ENCODE measurements at places on chromosomes 6 and 20.

GRCh38 chr20:45672765-45673164 lies 2.7 kb upstream of the WFDC11 start:
- H3K4me1 ChIP-seq = no peaks in the 10 kb centered on the region
- no peaks in the 10 kb centered on the region for H3K36me3 ChIP-seq
- DNase-seq = no peak

DNA sequence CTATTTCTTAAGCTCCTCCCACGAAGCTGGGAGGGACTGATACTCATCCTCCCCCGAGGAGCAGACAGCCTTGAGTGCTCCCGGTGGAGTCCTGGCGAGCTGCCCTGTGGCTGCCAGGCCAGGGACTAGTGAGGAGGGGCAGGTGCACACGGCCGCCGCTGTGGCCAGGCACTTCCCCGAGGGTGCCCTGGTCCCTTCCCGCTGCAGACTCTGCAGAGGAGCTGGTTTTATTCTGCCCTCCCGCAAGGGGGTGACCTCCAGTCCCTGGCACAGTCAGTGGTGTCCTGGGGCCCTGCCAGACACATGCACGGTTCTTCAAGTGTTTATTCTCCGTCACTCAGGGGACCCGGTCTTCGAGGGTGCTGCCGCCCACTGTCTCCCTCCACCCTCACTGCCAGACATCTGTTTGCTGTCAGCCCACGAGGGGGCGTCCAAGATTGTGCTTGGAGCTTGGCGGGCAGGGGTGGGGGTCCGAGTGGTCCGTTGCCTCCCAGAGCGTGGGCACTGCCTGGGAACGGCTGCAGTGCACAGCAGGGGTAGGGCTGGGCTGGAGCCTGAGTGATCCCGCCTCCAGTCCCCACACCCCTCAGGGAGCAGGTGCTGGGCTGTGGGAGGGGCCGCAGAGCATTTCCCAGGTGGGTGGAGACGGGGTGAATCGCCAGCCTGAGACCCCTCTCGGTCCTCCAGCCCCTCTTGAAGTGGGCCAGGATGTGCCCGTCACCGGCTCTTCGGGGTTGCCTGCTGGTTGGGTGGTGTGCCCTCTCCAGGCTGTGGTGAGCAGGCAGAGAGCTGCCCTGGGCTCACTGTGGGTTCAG lies 3.1 kb upstream of the CABLES2 start:
- no peaks in the 10 kb centered on the region for H3K36me3 ChIP-seq
- peak; percentile 40 for DNase-seq
- peaks cover 29% of the 10 kb centered on the region for H3K4me1 ChIP-seq

GRCh38 chr6:25448965-25449538 lies 169.9 kb downstream of the CARMIL1 start:
- H3K4me3 ChIP-seq = no peak overlapping the region
- no peak for DNase-seq
- H3K27ac ChIP-seq = no peak overlapping the region

- no peaks in the 10 kb centered on the region for H3K4me1 ChIP-seq
- peaks cover 12% of the 10 kb centered on the region for H3K27me3 ChIP-seq
- H3K36me3 ChIP-seq = no peaks in the 10 kb centered on the region
- H3K4me3 ChIP-seq = no peak overlapping the region
- DNase-seq = no peak
- H3K27ac ChIP-seq = no peak overlapping the region
Measured at GRCh38 chr20:717271-717670, 41.7 kb upstream of the SCRT2 start.

DNA sequence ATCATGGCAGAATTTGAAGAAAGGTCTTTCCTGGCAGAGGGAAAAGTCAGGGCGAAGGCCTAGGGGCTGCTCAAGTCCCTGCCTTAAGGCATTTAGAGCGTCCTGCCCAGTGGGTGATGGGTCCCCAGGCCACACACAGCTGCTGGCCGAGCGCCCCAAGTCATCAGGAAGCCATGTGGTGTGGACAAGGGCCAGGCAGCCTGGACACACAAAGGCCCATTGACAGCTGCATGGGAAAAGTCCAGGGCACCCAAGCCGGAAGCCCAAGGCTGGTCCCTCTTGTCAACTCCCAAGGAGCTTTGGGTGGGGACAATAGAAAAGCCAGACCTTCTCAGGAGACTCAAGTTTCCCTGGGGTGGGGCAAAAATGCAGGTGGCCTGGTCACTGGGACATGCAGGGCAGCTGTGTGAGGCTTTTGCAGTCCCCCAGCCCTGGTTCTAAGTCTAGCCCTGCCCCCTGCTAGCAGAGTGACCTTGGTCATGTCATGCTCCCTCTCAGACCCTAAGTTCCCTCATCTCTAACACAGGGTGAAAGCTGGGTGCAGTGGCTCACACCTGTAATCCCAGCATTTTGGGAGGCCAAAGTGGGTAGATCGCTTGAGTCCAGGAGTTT lies 44.3 kb upstream of the PTGIS start:
- H3K27me3 ChIP-seq = no peaks in the 10 kb centered on the region
- peaks cover 8% of the 10 kb centered on the region for H3K36me3 ChIP-seq
- peaks cover 31% of the 10 kb centered on the region for H3K4me1 ChIP-seq
- H3K4me3 ChIP-seq = no peak overlapping the region
- H3K27ac ChIP-seq = no peak overlapping the region

- no peaks in the 10 kb centered on the region for H3K4me1 ChIP-seq
- no peaks in the 10 kb centered on the region for H3K36me3 ChIP-seq
- no peak overlapping the region for H3K27ac ChIP-seq
- peaks cover 1% of the 10 kb centered on the region for H3K27me3 ChIP-seq
Measured at GRCh38 chr6:154520280-154520679, 9.8 kb upstream of the CNKSR3 start.

DNA sequence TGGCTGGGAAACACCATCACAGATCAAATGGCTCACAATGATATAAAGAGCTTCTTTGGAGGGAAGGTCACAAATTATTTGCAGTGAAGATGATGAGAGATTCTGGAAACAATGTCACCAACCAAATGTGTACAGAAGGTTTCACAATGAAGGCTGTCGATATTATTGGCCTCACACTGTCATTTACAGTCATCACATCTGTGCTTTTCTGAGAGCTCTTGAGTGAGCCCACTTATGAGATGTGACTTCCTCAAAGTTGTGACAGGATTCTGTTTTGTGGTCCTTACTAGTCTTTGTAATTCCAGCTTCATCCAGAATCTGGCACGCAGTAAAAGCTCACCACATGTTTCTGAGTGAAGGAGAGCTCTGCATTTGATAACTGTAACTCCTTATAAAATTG lies 133.6 kb downstream of the LMBRD1 start:
- no peak overlapping the region for H3K4me3 ChIP-seq
- H3K36me3 ChIP-seq = no peaks in the 10 kb centered on the region
- no peaks in the 10 kb centered on the region for H3K4me1 ChIP-seq
- DNase-seq = no peak
- peaks cover 32% of the 10 kb centered on the region for H3K27me3 ChIP-seq
